ENCODE measurements at places on chromosomes 5 and 9.

- no peak for DNase-seq
These were observed 45.8 kb downstream of the KIAA1958 start for GRCh38 chr9:112532427-112532826.

DNA sequence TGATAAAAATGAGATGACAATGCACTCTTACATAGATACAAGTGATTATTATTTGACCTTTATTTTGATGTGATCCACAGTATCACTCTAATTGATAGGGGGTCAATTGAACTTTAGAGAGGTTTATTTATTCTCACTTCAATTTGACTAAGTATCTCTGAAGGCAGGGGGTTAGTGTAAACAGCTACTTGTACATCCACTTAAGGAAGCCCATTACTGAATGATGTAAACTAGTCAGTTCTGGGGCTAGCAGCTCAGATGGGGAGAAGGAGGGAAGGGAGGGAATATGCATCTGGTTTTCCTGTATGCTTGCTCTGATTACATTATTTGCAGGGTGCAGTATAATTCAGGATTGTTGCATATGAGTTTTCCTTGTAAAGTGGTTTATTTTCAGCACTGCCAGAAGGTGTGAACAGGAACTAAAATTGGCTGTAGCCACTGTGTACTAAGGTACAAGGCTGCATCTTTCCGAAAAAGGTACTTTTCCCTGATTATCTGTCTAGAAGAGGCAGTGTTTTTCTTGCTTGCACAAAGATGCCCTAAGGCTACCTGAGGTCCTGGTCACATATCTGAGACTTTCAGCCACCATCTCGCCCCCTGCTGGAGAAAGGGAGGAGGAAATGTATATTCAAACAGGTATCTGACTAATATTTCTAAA lies 51.2 kb downstream of the MRPS27 start:
- DNase-seq: peak; percentile 32

DNA sequence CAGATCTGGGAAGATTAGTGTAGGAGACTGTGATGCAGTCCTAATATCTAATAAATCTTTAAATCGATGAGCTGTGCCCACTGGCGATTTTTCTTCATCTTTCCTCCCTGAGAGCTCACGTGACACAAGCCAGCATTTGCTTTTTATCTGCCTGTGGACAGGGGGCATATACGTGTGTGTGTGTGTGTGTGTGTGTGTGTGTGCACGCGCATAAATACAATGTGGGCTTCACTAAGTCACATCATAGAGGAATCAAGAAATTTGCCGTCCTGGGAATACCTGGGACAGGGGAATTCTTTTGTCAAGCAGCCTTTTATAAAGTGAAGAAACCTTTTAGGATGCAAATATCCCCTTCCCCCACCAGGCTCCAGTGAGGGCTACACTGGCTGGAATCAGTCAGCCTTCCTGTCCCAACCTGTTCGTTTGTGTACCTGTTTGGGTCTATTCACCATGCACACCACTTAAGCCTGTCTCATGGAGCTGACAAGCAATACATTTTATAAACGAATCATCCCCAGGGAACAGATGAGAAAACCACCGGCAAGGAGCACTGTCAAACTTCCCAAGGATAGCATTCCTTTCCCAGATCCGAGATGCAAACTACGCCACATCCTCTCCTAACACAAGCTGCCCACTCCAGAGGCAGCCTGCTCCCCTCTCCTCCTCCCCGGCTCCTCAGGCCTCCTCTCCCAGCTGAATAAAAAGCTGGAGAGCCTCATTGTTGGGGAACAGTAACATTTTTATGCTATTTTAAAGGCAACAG lies 2.7 kb downstream of the EPB41L4B start:
- DNase-seq: no peak

DNA sequence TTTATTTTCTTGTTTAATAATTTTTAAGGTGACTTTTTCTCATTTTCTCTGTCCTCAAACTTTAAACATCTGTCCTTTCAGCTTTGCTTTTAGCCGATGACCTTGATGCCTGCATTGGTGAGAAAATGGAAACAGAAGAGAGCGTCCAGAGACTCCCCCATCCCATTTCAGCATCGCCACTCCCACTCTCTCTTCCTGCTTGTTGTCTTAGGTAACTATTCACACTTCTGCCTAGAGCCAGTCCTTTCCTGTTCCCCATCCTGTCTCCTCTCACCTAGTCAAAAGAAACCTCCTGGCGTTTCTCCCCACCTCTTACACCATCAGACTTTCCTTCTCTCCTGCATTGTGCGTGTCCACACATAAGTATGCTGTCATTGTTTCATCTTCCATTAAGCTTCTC lies 124.6 kb downstream of the MAST4 start:
- DNase-seq: no peak

DNA sequence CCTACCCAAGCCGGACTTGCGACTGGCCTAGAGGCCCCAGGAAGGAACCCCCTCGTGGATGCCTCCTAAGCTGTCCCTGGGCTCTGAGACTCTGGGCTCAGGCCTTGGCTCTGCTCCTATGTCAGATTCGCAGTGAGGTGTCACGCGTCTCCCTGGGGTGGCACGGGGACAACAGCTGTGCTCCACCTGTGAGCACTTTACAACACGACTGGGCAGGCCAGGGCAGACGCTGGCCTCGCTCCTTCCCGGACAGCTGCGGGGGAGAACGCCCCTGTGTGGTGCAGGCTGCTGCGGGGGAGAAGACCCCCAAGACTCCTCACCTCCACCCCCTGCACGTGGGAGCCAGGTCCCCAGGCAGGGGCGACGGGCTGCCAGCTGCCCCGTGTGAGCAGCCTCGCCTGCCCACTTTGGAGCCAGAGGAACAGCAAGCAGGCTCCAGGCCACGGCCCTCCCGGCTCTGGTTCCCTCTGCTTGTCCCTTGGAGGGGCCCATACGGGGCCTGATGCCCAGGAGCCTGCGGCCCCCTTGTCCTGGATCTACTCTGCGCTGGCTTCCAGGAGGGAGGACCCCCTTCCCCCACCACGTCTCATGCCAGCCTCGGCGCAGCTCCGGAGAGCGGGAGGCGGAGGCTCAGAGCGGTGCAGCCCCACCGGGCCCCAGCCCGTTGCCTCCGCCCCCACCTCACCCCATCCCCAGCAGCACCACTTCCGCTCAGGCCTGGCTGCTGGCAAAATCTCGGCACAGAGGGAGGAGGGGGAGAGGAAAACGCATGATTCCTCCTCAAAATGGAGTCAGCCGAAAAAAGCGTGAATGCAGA lies 36.0 kb downstream of the SARDH start:
- peak; percentile 66 for DNase-seq

DNA sequence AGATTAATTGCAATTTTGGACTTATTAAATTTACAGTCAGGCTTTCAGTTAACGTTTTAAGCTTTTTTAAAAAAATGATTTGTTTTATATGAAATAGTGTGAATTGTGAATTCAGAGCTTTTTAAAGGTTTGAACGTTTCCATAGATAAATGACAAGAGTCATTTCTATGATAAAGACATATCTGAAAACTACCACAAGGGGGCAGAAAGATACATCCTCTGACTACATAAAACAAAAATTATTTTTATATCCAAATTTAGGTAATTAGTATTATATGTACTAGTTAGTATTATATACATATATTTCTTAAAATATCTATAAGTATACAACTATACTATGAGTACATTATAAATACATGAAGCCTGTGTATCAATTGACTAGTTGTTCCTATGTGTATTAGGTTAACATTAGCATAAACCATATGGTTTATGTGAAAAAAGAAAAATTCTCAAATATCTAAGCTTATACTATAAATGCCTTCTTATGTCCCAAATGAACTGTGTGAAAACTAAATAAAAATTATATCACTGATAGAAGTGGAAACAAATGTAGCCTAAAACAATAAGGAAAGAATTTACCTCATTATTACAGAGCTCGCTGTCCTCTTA lies 155.2 kb downstream of the MEF2C start:
- no peak for DNase-seq

- DNase-seq: no peak
These were observed 41.5 kb upstream of the NOTCH1 start for GRCh38 chr9:136587145-136587943.

DNA sequence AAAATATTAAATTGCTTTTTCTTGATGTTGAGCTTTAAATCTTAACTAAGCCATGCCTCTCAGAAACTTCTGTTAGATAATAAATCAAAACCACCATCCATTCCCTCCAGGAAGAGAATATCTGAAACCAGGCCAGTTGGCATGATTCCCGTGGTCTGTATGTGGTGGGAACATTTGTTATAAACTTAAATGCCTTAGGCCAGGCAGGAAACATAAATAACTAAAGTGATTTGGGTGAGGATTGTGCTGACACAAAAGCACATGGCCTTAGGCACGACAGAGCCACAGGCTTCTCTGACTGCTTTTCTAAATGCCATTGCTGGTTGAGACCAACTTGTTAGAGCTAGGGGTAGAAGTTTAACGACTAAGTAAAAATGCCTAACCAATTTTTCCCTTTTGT lies 255.9 kb downstream of the GABRG2 start:
- no peak for DNase-seq

DNA sequence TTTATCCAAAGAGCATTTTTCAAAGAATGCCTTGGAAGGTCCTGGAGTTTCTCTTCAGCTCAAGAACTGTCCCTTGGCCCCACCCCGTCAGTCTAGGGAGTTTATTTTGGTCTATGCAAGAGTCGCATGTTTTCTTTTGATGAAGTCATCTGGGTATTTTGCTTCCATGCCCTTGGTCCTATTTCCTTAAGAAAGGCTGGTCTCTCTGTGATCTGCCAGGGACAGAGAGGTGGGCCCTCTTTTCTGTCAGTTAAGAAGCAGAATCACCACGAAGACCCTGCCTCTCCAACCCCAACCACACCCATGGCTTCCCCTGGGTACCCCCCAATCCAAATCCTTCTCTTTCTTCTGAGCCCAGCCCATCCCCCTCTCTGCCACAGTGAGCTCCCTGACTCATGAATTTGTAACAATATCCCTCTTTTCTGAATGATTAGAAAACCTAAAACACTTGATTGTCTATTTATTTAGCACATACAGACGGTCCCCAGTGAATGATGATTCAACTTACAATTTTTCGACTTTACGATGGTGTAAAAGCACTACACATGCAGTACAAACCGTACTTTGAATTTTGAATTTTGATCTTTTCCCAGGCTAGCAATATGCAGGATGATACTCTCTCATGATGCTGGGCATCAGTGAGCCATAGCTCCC lies 163.5 kb upstream of the ADRA1B start:
- DNase-seq: no peak

- no peak for DNase-seq
These were observed 18.0 kb downstream of the TMOD1 start for GRCh38 chr9:97519441-97519970.

GRCh38 chr5:54463713-54464112 lies 8.2 kb downstream of the HSPB3 start:
- DNase-seq: no peak

DNA sequence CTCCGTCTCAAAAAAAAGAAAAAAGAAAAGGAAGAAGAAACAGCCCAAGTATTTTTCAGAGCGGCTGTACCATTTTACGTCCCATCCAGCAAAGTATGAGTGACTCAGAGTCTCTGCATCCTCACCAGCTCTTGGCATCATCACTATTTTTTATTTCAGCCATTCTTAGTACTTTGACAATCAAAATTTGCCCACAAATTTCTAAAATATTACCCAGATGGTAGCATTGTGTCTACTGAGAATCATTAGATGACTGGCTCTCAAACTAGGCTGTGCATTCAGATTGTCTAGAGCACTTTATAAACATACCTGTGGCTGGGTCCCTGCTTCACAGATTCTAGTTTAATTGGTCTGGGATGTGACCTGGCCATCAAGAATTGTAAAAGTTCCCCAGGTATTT lies 21.6 kb upstream of the MELK start:
- DNase-seq: no peak

DNA sequence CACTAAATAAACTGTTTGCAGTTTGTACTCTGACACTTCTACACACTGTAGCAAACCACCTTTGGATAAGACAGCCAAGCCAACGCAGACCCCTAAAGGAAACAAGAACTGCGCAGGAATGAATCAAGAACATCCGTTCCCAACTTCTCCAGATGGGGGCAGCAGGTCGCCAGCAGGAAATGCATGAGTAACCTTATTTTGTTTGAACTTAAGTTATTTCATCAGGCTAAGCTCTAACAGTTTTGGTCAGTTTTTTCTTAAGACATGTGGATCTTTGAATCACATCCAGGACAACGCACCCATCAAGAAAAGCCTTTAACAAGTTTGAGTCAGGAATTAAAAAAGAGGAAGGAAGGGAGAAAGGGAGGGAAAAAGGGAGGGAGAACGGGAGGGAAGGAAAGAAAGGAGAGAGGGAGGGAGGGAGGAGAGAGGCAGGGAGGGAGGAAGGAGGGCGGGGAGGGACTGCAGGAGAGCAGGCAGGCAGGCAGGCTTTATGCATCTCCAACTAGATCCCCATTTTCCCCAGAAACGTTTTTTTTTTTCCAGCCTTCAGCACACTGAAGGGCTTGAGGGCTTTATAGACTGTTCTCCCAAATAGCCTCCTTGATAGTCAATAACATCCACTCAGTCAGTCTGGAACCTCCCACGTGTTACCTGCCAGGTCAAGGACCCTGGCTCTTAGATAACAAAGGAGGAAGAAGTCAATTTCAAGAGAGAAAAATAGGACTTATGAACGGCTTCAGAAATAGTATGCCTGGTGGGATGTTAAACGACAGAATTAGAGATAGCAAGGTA lies 22.2 kb downstream of the BHMT start:
- DNase-seq: peak; percentile 63

- DNase-seq: no peak
These were observed 20.1 kb downstream of the ALG2 start for GRCh38 chr9:99201603-99202002.

GRCh38 chr9:81855538-81855937 lies 72.7 kb upstream of the SPATA31D4 start:
- DNase-seq: no peak

DNA sequence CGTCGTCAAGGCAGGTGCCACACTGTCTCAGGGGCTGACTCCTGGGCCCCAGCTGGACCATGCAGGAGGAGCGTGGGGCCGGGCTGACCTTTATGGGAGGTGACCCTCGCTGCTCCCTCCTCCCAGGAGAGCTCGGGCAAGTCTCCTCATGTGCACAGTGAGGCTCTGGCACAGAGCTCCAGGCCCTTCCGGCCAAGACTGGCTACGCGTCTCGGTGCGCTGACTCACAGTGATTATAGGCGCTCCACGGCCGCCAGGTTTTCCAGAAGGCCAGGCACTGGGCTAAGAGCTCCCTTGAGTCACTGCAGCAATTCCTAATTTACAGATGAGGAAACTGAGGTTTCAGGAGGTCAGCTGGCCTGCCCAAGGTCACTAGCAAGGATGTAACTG lies 47.4 kb downstream of the VAV2 start:
- no peak for DNase-seq

GRCh38 chr5:93724791-93725190 lies 16.6 kb downstream of the POU5F2 start:
- DNase-seq: no peak

DNA sequence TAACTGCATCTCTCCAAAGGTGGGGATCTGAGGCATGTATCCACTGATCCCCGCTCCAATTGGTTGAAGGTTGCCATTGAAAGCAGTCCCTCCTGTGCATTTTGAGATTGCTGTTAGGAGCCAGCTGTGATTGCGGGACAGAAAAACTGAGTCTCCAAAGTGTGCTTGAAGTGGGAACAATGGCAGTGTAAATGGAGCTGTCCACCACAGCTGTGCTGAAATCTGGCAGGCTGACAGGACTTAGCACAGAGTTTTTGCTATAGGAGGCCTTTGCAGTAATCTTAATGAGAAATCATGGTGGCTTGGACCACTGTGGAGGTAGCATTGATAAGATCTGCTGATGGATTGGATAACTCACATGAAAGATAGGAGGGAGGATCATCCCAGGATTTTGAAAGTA lies 3.3 kb downstream of the RNF20 start:
- DNase-seq: no peak
